COLO829 (cell line): ENCODE measurements at places on chromosomes 12 and 14.
A peak's percentile ranks its signal among the peaks of the same experiment; 100 is the strongest.

- no peak for DNase-seq
These were observed 2.4 kb downstream of the HRK start for GRCh38 chr12:116878567-116879508.

DNA sequence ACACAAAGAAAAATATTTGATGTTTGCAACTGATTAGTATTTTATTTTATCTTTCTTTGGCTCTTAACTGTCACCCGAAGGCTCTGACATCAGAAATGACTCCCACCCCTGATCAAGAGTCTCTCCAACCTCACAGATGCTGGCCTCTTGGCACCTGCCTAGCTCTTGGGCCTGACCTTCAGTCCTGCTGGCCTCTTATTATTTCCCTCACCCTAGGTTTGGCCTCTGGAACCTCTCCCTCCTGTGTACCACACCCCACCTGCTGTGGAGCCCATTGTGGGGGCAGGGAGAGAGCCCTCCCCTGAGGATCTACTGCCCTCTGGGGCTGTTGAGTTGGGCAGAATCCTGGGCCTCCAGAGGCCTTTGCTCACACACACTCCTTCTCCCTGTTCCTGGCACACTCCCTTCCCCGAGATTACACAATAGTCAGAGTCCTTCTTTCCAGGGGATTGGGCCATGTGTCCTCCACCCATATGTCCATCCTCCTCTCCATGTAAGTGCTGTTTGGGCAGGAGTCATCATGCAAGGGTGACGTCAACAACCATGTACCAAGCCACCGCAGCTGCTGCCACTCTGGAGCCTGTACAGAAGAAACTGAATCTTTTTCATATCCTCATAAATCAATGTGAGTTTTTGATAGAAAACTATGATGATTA is 124.3 kb downstream of the RASSF9 start:
- DNase-seq: no peak

DNA sequence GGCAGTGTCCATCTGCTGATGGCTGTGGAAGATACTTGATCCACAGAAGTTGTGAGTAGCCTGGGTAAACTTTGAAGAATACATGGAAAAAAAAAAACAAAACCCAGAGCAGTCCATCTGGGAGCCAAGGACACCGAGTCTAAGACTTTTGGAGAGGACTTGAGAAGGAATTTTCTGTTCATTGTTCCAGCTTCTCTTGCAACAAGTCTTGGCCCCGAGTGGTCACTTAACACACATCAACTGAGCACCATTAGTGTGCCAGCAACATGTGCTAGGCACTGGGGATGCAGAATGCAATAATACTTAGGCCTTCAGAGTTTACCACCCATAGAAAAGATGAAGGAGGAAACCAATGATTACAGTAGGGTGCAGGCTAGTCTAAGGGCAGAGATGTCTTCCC is 266.7 kb downstream of the EMP1 start:
- no peak for DNase-seq

DNA sequence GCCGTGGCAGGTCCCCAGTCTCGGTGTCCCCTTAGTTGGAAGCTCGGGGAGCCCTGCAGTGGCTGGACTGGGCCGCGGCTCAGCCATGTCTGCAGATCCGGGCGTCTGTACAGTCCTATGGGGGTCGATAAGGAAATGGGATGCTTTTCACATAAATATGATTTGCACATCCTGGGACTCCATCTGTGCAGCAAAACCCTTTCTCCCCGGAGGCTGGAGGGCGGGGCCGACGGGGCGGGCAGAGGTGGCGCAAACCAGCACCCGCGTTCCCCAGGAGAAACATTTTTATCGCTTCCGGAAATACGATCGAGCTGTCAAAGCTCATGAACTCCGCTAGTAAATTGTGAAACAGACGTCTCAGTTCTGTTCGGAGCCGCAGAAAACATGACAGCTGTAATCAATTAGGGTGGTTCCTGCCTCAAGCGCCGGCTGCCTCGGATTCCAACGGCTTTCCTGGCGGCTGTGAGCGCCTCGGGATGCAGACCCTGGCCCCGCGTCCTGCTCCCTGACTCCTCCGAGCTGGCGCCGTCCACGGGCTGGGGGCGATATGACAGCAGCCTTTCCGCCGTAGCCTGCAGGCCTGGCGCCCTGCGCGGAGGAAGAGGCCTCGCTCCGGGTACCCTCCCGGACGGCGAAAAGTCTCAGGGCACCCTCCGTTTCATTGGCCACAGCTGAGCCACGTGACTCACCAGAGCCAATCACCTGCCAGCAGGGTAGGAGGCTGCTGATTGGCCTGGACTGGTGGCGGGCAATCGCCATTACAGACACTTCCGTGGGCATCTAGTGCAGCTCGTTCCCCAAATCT is 23.0 kb downstream of the DIO3 start:
- no peak for DNase-seq

DNA sequence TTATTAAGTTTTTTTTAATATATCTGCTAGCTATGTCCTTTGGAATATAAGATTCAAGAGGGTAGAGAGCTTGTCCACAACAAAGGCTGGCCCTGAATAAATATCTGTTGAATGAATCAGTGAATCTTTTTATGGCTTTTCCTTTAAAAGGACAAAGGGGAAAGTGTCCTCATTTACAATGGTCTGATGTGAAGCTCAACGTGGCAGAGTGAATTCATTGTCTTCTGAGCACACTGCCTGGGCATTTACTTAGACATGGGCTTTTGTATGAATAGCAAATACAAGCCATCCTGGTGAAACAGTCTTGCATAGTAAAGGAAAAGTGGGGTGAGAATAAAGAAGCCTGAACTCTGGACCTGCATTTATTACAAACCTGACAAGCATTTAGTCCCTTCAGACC is 201.2 kb downstream of the NELL2 start:
- peak; percentile 59 for DNase-seq

- DNase-seq: peak; percentile 57
These were observed 14.1 kb upstream of the TMEM119 start for GRCh38 chr12:108611884-108612415.

DNA sequence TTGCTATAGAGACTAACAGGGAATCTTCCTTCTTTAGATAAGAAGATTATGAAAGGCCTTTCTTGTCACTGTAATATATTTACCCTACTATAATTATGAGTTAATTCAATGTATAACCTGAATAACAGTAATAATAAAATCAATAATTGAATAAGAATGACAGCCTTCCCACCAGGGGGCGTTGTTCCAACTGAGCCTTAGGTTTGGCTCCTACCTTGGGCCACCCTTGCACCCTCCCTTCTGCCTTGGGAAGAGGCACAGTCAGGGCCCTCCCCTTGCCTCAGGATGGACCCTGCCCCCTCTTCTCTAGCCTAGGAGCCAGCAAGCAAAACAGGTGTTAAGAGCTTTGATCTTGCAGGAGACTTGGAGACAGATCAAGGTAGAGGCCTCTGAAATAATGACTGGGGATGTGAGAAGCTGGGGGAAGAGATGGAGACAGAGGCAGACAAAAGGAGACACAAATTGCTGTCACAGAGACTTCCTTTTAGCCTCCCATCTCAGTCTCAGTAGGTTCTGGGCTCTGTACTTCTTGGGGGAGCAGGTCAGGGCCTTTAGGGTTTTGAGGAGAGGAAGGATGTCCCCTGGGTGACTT is 40.1 kb upstream of the CISTR start:
- DNase-seq: no peak

GRCh38 chr12:109934026-109934425 is 34.0 kb downstream of the TCHP start:
- no peak for DNase-seq

GRCh38 chr14:77157740-77158139 is 16.1 kb upstream of the ZDHHC22 start:
- no peak for DNase-seq

GRCh38 chr12:41211448-41211847 is 23.3 kb downstream of the PDZRN4 start:
- DNase-seq: no peak

DNA sequence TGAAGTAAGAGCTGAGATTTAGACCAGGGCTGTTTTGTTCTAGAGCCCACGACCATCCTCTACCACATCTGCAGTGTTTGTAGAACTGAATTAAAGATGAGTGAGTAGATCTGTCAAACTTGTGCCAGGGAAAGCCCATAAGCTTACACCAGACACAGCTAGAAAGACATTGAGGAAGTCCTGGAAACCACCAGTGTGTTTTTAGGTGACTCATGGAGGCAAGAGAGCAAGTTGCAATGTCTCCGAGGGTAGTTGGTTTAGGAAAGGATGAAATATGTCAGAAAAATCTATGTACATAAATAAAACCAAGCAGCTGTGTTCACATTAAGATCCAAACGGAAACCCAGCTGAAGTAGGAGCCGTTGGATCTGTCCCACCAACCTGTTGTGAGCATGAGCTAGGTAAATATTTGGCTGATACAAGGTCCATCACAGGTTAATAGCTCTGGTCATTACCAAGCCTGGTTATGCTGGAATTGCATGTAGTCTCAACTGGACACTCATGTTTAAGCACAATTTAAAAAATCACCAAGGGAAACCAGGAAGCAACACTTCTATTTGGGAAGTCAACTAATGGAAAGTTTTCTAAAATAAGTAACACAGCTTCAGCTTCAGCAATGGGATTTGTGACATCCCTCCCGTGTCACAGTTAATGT is 49.9 kb upstream of the PLEKHG3 start:
- DNase-seq: no peak
